ENCODE measurements at places on chromosomes 6 and 20. TPM values are rescaled to one million over a fixed set of nuclear protein-coding genes. Genes with fewer than 3 reads are reported as not detected.

- DNase-seq: peak; percentile 39
These were observed at the start of gene PACSIN1 for GRCh38 chr6:34465531-34466241. TSS of gene PACSIN1 (plus strand) at chr6:34466076. CDS start at chr6:34526306, 60,230 bp downstream.

- no peak for DNase-seq
These were observed 112.9 kb downstream of the BACH2 start for GRCh38 chr6:90183587-90184333.

DNA sequence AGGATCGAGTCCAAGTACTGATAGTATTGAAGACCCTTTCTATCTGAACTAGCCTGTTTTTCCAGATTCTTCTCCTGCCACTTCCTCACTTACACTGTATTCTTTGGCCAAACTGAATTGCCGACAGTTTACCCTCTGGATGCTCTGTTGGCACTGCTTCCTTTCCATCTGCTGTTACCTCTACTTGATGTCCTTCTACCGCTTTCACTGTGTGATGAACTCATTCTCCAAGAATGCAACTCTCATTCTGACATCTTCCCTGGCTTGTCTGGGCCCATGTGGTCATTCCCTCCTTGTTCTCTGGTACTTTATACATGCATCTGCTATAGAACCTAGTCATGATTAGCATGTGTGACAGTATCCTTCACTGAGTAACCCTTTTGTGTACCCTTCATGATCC is 16.3 kb downstream of the RPRD1B start:
- DNase-seq: no peak

GRCh38 chr20:3307078-3307477 is 68.1 kb upstream of the SLC4A11 start:
- no peak for DNase-seq

DNA sequence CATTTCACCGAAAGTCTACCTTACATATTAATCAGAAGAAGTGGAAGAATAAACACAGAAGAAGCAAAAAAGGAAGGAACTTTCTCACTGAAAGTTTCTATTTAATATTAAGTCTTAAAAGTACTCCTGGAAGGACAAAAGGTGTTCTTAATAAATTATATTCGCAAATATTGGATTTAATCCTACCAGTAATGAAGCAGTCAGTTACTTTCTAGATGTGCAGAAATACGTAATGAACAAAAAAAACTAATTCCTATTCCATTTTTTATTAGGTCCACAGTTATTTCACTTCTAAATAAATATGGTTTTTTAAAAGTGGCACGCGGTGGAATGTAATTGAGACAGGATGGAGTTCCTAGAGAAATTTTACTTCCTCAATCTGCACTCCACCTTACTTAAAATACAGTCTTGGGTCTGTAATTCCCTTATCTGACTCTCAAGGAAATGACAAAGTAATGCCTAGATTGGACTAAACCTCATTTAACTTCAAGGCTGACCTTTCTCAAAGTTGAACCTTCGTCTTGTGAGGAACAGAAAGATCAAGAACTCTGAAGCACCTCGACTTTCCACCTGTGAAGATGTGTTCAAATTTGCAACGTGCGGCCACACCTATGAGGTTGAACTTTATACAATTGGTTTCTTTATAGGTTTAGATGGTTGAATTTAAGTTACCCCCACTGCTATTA is 1.1 kb upstream of the TRAM2 start:
- DNase-seq: no peak

DNA sequence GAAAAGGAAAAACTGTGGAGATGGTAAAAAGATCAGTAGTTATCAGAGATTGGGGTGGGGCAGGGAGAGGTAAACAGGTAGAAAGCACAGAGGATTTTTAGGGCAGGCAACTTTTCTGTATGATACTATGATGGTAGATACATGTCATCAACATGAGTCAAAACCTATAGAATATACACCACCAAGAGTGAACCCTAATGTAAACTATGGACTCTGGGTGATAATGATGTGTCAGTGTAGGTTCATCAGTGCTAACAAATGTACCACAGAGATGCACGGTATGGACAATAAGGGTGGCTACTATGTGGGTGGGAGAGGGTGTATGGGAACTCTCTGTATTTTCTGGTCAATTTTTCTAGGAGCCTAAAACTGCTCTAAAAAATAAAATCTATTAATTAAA is 18.5 kb downstream of the PACSIN1 start:
- DNase-seq: no peak

DNA sequence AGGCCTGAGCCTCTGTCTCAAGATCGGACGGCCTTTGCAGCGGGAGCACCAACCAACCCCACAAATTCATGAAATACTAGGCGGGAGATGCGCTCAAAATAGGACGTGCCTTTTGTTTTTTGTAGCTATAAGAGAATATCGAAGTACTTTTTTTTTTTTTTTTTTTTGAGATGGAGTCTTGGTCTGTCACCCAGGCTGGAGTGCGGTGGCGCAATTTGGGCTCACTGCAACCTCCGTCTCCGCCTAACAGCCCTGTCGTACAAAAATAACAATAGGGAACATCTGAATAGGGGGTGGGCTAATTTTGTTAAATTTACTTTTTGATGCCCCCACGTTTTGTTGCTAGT is 5.9 kb upstream of the TUBB2A start:
- no peak for DNase-seq

- peak; percentile 35 for DNase-seq
These were observed 18.4 kb downstream of the CTNNBL1 start for GRCh38 chr20:37711994-37712964.

GRCh38 chr6:116941727-116942126 is 64.7 kb downstream of the RFX6 start:
- no peak for DNase-seq

- DNase-seq: no peak
These were observed 33.5 kb upstream of the RIMS4 start for GRCh38 chr20:44843876-44844275.

- DNase-seq: no peak
These were observed 34.9 kb downstream of the RNF24 start for GRCh38 chr20:3980260-3981131.

DNA sequence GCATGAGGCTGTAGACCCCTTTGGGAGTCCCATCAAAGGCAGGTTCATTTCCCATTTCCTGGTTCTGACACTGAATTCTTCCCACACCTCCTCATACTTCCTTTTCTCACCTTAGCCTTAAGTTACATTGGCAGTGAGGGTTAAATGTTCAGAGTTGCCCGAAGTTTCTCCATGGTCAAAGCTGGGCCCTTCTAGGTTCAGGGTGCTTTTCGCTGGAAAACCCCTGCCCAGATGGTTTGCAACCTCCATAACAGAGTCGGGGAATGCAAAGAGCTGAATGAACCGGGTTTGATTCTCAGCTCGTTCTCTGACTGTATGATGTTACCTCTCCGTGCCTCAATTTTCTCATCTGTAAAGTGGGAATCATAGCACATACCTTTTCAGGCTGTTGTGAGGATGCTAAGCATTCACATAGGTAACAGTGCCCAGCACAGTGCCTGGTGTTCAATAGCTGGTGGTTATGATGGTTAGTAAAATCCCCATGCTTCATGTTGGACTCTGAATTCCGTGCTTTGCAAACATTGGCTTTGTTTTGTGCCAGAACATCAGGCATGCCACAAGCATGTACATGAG is 149.8 kb downstream of the NFATC2 start:
- no peak for DNase-seq

DNA sequence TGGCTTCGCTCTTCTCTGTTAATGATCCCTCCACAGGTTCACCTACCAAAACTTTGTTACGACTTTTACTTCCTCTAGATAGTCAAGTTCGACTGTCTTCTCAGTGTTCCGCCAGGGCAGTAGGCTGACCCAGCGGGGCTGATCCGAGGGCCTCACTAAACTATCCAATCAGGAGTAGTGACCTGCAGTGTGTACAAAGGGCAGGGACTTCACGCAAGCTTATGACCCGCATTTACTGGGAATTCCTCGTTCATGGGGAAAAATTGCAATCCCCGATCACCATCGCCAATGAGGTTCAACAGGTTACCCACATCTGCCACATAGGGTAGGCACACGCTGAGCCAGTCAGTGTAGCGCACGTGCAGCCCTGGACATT is 771.4 kb upstream of the DEFB115 start:
- no peak for DNase-seq

- DNase-seq: no peak
These were observed 238.3 kb downstream of the EPM2A start for GRCh38 chr6:145497006-145497405.

DNA sequence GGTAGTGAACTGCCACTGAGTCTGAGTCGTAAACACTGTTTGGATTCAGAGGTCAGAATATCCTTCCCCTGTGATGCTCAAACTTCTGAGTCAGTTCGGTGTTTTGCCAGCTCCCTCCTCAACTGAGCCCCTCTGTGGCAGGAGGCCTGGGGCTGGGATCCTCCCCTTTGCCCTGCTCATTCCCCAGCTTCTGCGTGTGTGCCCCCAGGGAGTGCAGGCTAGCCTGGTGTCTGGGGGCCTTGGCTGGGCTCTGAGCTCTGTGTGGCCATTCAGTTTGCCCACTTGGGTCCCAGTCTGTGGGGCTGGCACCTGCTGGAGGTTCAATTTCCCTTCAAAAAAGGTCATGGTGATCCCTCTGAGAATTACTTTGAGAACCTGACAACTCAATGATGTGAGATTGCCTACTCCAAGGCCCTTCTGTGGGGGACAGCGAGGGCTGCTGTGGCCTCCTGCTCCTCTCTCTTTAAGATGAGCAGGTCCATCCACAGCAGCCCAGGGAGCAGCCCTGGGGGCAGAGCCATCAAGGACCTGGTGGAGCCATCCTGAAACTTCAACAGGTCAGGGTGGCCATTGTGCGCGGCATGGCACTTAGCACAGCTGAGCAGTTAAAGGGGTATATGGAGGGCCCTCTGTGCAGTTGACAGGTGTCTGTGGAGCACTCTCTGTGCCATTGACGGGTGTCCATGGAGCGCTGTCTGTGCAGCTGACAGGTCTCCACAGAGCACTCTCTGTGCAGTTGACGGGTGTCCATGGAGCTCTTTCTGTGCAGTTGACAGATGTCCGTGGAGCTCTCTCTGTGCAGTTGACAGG is 147.2 kb downstream of the SYCP2 start:
- no peak for DNase-seq

- DNase-seq: no peak
These were observed 18.7 kb downstream of the ARFGEF2 start for GRCh38 chr20:48940170-48940569.

- no peak for DNase-seq
These were observed 349.2 kb downstream of the TPBG start for GRCh38 chr6:82712826-82713225.

DNA sequence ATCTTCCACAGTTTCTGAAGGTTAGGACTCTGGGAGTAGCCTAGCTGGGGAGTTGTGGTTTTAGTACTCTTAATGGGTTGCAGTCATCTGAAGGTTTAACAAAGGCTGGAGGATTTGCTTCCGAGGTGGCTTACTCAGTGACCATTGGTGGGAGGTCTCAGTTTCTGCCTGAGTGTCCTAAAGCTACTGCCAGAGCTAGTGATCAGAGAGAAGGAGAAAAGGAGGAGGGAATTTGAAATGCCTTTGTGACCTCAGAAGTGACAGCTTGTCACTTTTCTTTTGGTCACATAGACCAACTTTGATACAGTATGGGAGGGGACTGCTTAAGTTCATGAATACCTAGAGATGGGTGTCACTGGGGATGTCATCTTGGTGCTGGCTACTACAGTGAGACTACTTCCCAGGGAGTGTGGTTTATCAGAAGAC is 41.3 kb downstream of the NCOA3 start:
- no peak for DNase-seq

GRCh38 chr6:116866281-116866871 is 10.7 kb upstream of the RFX6 start:
- DNase-seq: no peak

- DNase-seq: no peak
These were observed 111.6 kb upstream of the SPACA1 start for GRCh38 chr6:87936065-87936464.

GRCh38 chr6:33429750-33430052 is 9.8 kb downstream of the SYNGAP1 start:
- DNase-seq: no peak

GRCh38 chr6:149060300-149060984 is 257.1 kb upstream of the TAB2 start:
- peak; percentile 25 for DNase-seq

DNA sequence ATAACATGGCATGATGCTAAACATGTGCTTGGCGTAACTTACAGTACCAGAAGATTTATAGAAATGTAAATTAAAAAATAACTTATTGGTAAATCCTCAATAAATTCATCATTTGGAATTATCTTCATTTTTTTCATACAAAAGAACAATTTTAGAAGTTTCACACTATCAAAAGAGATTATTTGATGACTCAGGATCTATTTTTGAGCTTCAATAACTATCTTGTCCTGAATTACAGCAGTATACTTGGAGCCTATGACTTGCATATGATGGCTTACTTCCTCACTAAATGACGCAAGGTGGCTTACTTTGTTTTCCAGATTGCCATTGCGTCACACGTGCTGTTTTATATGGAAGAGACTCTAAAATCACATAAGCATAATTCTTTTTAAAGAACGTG is 49.2 kb downstream of the KHDRBS2 start:
- no peak for DNase-seq

- no peak for DNase-seq
These were observed 51.6 kb downstream of the GOPC start for GRCh38 chr6:117550618-117551242.

- no peak for DNase-seq
These were observed 188.5 kb upstream of the SNX9 start for GRCh38 chr6:157634546-157634945.

- DNase-seq: no peak
These were observed 24.6 kb upstream of the GTSF1L start for GRCh38 chr20:43751167-43752050.

DNA sequence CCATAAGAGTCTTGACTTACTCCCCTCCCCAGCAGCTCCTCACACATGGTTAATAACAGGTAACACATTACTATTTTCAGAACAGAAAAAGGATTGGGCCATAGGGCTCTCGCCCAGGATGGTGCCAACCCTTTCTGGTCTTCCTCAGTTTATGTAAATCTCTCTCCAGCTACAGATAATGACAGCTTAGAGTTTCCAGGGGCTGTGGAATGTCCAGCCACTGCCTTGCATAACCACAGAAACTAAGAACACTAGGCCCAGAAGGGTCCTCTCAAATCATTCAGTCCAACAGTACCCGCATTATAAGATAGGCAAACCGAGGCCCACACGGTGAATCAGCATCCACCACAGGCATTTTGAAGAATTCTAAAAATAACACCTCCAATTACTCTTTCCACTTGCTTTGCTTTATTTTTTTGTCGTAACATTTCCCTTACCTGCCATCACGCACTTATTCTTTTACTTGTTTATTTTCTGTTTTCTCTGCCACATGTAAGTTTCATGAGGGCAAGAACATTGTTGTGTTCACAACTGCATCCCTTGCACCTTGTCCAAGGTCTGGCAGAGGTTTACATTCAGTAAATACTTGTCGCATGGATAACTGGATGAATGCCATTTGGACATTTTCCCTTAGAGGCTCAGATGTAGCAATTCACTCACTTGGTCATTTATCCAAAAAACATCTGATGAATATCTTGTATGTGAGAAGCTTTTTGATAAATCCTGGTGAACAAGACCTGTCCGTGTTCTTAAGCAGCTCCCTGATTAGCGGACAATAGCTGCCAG is 6.4 kb upstream of the SDC4 start:
- DNase-seq: no peak

The KIF25 gene
- not detected for total RNA-seq

The RIPPLY2 gene
- not detected for total RNA-seq

The TMEM200A gene
- 4.1 TPM for total RNA-seq

The SLA2 gene
- 0.22 TPM for total RNA-seq

The ERVFRD-1 gene
- not detected for total RNA-seq

The MTFR2 gene
- 0.59 TPM for total RNA-seq

The ETV7 gene
- 1.4 TPM for total RNA-seq

The ACTL10 gene
- total RNA-seq: 3.9 TPM

The B3GAT2 gene
- total RNA-seq: not detected

The SYCP2L gene
- total RNA-seq: 0.78 TPM

The SLC22A1 gene
- 4.2 TPM for total RNA-seq
